Eye (tissue), 1 donor: ENCODE measurements at places on chromosomes 2 and 18.

DNA sequence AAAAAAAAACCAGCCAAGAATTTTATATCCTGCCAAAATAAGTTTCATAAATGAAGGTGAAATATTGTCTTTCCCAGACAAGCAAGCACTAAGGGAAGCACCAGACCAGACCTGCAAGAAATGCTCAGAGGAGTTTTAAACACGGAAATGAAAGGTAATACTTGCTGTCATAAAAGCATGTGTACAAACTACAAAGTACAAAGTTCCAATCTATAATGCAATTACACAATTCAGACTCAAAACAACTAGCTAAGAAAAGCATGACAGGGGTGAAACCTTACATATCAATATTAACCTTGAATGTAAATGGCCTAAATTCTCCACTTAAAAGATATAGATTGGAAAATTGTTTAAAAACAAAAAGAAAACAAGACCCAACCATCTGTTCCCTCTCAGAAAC, 45.0 kb upstream of the ASXL3 start:
- DNase-seq = no peak

DNA sequence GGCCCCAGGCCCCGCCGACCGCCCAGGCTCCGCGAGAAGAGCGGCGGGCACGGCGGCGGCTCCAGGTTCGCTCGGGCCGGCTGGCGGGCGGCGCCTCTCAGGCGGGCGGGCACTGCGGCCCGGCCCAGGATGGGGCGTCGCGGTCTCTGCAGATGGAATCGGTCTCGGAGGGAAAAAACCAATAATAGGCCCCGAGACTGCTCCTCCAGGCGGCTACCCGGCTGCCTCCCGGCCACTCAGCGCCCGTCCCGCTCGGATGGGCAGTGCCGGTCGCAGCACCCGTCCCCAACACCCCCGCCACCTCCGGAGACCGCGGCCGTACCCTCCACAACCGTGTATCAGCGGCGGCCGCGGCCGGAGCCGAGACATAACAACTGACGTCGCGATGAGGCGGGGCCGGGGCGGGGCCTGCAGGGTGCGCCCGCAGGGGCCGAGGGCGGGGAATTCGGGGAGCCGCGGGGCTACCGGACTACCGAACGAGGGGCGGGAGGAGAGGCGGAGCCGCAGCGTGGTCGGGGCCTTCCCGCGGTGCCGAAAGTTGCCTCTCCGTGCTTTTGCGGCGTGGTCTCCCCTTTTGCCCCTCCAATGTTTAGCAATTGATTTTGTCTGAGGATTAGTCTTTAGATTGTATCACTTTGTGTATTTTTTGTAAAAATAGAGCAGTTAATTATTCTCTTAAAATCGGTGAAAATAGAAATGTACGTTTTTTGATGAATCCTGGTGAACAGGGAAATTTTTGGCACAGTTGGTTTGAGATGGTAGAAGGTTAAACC, at the start of gene RNF103:
Gene RNF103 (minus strand): TSS at position 372 of the 773 bp plus-strand sequence. CDS start 979 bp downstream, outside the sequence.
- peak; percentile 97 for DNase-seq

GRCh38 chr18:39751161-39751560, 2185.6 kb upstream of the CELF4 start:
- peak; percentile 32 for DNase-seq

DNA sequence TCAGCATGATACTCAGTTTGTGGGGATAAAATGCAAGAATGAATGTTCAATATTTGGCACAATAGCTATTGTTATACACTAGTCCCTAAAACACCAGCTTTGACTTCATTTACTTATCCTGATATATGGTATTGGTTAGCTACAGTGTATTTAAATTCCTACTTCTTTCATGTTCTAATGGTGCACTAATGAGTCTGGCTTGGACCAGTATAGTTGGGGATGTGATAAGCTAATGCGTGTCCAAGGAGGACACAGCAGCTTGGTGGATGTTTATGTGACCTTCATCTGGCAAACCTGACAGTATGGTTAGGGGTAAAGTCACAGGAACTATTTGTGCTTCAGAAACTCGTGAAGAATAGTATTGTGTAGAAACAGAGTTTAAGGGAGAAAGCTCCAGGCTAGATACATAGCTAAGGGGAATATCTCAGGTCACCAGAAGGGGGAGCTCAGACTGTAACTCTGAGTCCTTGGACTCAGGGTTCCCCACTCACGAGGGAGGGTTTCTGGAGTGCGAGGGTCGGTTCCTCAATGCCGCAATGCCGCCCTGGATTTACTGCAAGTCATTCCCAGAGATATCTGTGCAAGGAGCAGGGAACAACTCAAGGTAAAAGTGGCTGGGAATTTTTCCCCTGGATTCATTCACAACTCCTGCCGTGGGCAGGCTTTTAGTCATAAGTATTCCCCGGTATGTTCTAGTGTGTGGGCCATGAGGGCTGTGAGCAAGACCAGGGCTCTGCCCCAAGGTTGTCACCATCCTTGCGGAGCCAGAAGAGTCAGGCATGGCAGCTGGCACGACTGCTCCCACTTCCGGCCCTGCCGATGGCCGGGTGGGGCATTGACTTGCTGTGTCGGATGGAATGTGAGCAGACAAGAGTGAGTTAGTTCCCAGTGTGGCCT, 14.5 kb downstream of the IL1R2 start:
- peak; percentile 51 for DNase-seq

DNA sequence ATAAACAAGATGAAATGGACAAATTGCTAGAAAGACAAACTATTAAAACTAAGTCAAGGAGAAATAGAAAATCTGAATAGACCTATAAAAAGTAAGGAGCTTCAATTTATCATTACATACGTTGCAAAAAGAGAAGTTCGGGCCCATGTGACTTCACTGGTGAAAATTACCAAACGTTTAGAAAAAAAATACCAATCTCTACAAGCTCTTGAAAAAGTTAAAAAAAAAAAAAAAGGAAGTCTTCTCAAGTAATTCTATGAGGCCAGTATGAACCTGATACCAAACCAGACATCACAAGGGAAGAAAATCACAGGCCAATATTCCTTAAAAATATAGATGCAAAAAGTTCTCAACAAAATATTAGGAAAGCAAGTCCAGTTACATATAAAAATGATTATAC, 20.2 kb upstream of the ACVR2A start:
- DNase-seq = no peak

DNA sequence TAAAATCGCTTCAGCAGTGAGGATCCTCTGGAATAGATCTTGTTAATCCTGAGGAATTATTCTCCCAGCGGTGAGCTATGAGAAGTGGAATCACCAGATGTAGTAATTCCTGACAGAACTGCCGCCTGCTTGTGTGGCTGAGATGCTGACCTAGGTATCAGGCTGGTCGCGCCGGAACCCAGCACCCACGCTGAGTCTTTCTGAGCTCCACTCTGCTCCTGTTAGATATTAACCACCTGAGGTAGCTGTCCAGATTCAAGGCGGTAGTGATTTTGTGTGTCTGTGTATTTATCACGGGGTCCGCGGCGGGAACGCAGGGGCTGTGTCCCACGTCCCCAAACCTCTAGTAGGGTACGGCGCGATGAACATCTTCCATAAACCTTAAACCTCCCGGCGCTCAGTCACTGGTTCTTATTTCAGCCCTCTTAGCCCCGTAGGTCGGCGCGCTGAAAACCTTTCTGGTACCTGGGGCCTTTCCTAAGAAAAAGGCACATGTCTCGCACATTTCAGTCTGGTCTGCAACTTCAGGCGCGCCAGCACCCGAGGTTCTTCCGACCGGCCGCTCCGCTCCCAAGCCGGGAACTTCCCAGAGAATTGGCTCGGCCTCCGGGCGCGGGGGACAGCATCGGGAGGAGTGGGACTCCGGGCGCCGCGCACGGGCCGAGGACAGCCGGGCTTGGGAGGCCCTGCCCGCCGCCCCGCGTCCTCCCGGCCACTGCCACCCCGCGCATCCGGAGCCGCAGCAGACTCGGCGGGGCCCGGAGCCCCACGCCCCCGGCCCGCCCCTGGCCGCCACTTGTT, 542 bp upstream of the CNNM3 start:
- peak; percentile 64 for DNase-seq

DNA sequence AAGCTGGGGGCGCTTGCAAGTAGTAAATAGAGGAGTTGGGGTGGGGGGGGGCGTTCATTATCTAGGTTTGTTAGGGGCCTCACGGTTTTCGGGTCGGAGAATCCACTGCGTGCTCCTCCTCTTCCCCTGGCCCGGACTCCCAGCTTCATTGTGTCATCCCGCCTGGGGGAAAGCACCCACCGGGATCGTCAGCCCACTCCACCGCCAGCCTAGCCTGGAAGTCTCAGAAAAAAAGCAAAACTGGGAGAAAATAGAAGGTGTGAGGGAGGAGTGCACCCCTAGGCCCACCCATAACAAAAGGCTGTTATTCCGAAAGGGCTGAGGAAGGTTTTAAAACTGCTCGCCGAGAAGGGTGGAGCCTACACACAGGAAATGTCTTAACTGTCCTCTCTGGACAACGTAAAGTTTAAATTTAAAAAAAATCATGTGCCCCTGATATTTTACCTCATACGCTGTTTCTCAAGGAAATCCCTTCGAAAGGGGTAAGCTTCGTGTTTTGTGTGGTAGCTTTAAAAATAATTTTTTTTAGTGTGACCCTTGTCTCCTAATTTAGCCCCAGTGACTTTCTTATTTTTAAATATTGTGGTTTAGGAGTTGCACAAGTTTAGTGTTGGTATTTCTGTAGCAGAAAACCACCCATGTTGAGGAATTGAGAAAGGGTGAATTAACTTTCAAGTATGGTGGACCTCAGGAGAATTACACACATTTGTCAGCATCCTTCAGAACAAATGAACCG, 104.2 kb downstream of the SPTBN1 start:
- peak; percentile 44 for DNase-seq

DNA sequence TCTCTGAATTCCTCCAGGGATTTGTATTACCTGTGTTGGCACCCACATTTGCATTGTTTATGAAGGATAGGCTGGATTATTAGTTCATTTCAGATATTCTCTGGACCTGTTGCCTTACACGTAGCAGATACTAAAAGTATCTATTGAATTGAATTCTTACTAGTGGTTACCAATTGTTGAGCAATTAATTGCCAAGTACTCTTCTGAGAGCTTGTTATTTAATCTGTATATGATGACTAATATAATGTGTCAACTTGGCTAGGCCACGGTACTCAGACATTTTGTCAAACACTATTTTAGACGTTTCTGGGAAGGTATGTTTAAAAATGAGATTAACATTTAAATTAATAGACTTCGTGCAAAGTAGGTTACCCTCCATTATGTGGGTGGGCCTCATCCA, 2.5 kb upstream of the SPP2 start:
- no peak for DNase-seq

- no peak for DNase-seq
Measured at GRCh38 chr2:152594022-152594766, 123.1 kb downstream of the PRPF40A start.

- peak; percentile 91 for DNase-seq
Measured at GRCh38 chr2:188292348-188293239, 920 bp downstream of the GULP1 start.

GRCh38 chr2:31922542-31923408, 88.0 kb downstream of the MEMO1 start:
- no peak for DNase-seq

GRCh38 chr2:220034426-220035130, 407.1 kb downstream of the SLC4A3 start:
- no peak for DNase-seq

DNA sequence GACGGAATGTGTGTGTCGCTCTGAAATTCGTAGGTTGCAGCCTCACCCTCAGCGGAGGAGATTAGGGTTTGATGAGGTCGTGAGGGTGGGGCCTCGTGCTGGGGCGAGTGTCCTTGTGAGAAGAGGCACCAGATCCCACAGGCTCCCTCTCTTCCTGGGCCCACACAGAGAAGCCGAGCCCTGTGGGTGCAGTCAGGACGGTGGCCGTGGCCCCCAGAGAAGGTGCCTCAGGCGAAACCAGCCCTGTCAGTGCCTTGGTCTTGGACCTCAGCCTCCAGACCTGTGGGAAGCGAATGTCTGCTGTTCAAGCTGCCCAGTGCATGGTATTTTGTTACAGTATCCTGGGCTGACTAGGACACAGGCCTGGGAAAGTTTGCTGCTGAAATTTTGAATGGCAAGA, 108.0 kb upstream of the ALKAL2 start:
- no peak for DNase-seq

DNA sequence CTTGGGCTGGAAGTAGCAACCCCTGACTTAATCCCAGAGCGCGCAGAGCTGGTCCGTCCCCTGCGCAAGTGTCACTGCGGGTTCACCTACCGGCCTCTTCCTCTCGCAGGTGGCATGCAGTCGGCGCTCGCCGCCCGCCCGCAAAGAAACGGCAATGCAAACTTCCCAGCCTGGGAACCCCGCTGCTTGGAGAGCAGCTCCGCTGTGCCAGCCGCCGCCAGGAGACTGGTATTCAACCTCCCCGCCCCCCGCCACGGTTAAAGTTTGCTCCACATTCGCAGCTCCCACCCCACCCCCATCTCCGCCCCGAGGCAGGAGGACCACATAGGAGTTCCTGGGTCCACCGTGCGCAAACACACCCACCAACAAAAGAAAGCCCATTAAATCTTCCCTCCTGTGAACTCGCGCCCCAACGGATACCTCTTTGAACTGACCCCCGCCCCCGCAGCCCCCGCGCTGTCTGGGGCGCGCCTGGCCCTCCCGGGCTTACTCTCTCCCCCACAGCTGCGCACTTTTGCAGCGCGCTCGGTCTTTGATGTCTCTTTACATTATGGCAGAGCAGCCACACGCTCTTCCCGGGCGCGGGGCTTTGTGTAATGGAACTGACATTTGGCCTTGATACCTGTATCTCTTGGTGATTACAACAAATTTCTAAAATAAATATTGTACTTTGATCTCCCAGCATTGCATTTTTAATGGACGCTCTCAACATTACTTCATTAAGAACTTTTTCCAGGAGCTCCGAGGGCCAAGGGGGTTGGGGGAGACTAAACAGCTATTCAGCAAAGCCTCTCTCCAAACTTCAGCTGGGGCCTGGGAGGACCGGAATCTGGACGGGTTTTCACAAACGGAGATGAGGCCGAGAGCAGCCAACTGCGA, 3.1 kb upstream of the SP5 start:
- DNase-seq = peak; percentile 67
